ENCODE measurements at places on chromosomes 2 and 18. TPM values are rescaled to one million over a fixed set of nuclear protein-coding genes. Genes with fewer than 3 reads are reported as not detected.

REEP1 gene
- total RNA-seq = 4.1 TPM

LHCGR gene
- total RNA-seq = 2.6 TPM

SIX3 gene
- total RNA-seq = not detected

DNA sequence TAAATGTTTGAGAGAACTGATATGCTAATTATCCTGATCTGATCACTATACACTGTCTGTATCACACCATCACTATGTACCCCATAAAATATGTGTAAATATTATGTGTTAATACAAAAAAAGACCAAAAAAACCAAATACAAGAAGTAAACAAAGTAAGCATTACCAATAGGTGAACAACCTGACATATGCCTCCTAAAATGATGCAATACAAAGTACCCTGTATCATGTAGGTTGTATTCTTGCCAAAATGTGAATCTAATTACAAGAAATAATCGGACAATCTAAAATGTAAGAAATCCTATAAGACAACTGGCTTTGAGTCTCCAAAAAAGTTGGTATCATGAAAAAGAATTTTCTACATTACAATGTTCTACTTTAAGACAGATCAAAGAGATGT lies 7.8 kb downstream of the POLR1A start:
- no peak for DNase-seq

- no peak for DNase-seq
These were observed 17.9 kb downstream of the TMEM37 start for GRCh38 chr2:119449521-119449920.

DNA sequence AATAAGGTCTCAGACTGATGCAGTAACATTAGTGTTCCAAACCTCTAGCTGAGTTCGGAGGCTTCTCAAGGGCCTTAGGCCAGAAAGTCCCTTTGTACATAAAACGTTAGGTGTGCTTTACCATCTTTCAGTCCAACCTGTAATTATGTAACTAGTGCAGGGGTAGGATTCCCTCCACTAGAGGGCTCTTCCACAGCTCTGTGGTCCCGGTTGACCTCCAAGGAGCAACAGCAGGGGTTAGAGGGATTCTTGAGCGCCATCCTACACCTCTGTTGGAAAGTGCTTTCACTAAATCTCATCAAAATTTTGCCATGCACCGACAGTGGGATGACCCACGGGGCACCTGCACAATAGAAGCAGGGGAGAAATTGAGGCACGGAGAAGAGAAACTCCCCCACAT lies 155.8 kb upstream of the LRP1B start:
- DNase-seq = no peak

DNA sequence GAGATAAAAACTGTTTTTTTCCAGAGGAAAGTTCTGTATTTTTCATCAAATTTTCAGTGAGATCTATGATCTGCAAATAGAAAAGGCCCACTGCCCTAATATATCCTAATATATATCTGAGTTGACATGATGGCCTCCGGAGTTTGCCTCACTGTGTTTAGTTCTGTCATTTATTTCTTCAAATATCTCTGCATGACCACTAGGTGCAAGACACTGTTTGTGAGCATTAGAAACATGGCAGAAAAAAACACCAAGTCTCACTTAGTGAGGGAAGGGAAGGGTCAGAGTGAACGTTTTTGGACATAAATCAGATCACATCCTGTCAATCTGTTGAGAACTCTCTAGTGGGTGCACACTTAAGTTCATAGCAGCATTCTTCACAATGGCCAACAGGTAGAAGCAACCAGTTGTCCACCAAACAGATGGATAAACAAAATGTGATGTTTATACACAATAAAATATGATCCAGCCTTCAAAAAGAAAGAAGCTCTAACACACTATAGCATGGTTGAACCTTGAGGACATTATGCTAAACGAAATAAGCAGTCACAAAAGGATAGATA lies 53.4 kb downstream of the SPIRE1 start:
- DNase-seq = no peak

DNA sequence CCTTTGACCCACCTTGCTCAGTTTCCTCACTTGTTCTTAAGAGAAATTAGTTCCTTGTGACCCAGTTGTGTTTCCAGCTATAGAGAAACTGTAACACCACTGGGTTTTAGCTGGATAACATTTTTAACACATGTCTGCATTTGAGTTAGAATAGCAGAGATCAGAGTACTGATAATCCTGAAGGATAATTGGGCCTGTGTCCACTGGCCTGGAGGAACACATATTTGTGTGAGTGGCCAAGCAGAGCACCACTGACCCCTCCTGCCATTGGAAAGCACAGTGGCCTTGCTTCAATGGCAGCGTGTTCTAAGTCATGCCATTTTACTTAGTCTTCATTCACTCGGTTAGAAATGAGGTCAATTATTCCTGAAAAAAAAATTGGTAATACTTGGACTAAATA lies 42.6 kb downstream of the PKP4 start:
- no peak for DNase-seq

DNA sequence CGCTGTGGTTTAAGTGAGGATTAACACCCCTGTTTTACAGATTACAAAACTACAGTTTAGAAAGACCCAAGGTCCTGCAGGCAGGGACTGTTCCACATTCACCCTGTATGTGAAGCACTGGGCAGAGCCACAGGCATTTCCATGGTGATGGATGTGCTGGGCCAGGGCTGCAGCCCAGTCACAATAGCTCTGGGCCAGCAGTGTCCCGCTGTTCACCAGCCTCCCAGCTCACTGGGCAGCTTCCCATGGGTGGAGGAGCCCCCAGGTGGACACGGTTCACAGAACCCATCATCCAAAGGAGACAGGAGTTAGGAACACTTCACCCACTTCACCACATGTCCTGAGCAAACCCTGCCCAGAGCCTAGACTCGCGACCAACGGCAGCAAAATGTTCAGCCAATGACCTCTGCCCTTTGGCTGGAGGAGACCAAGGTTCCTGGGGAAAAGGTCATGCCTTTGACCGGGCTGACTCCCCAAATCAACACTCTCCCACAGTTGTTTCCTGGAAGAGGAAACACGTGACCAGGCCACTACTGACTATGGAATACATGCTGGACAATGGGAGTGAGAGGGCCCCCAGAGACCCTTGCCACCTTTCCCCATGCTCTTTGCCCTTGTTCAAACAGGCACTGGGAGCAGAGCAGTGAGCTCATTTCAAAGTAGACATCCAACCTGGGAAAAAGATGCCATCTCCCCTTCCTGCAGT lies 28.0 kb upstream of the SLC35F6 start:
- DNase-seq = no peak
